ENCODE measurements at places on chromosomes 1 and 21.
A peak's percentile ranks its signal among the peaks of the same experiment; 100 is the strongest.

DNA sequence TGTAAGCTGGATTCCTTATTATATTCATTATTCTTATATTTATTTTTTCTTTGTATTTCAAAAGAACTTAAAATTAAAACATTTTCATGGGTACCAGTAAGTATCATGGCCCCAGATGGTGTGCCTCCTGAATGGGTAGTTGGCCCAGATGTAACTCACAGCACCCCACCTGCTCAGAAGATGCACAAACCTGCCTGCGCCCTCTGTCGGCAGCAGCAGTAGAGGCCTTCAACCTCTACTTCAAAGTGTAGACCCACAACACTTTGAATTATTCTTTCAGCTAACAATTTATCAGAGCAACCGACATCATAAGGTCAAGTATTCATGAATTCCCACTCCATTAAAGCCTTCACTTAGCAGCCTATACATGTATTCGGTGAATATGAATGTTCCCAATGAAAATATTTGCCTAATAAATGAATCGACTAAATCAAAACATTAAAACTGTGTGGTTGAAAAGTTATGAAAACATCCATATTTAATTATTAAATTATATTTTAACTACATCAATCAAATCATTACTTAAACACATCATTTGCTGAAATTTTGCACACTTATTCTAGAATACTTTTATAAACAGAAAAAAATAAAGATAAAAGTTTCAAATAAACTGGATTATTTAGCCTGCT lies 25.4 kb downstream of the PIGM start:
- peak; percentile 39 for DNase-seq

DNA sequence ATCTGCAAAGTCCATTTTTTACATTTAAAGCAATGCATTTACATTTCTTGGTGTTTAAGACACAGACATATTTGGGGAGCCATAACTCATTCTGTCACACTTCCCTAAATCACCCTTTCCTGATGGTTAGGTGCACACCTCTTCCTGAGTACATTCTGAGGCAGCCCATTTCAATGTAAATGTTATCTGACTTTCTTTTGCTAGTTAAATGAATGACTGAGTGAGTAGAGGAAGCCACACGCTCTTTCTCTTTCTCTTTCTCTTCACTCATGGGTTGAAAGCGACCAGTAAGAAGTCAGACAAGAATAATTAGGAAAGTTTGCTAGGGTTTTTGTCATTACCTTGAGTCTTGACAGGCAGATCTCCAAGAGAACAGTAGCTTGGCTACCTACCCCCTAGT lies 143.1 kb downstream of the S1PR1 start:
- no peak for DNase-seq

DNA sequence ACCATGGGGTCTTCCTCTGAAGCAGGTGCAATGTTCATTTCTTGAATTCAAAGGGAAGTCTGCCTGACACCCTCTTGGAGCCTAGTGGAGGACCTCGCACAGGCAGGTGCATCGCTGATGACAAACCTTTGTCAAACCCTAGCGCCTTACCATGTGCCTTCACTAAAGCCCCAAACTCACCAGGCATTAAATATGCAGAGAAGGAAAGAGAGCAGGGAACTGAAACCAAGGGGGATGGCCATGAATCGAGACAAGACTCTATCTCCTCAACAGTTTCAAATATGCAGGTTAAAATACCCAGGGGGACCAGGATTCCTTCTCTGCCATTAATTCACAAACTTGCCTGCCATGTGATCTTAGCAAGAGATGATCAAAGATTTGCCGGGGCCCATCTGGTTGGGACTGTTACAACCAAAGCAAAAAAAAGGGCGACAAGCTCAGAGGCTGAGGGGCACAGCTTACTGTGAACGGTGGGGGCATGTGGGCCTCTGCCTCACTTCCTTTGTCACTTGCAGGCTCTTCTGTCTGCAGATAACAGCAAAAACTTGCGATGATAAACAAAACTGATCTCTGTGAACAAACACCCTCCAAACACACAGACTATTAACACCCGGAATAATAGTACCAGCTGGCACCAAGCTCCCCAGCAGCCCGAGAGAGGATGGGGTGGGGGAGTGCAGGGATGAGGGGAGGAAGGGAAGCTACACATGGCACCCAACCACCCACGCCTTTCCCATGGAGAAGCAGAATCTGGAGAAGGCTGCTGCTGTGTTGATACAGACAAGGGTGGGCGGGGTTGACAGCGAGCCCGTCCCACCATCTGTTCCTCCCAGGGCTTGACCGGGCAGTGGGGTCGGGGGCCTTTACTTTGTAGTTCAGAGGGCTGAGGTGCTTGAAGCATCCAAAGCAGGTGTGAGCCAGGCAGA lies 33.9 kb downstream of the TMEM63A start:
- DNase-seq: no peak

DNA sequence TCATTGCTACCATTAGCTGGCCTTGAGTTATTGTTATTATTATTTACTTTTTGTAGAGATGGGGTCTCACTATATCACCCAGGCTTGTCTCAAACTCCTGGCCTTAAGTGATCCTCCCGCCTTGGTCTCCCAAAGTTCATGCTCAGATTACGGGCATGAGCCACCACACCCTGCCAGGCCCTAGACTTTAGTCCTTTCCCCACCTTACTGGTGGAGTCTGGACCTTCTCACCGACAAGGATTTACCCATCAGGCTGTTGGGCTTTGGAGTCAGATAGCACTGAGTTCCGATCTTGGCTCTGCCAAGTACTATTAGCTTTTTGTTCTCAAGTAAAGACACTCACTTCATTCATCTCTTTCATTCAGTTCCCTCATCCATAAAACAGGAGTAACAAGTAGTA lies 17.2 kb downstream of the CNR2 start:
- DNase-seq: no peak

DNA sequence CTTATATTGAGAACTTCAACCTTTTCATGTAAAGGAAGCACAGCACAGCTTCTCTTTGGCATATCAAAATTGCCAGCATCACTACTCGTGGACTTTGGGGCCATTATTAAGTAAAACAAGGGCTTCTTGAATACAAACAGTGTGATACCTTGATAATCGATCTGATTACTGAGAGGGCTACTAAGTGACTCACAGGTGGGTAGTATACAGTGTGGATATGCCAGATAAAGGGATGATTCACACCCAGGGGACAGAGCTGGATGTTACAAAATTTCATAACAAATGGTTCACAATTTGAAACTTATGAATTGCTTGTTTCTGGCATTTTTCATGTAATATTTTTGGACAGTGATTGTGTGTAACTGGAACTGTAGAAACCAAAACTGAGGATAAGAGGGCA lies 15.4 kb downstream of the HDAC1 start:
- DNase-seq: no peak

GRCh38 chr1:61536174-61537108 lies 188.5 kb downstream of the TM2D1 start:
- DNase-seq: no peak

DNA sequence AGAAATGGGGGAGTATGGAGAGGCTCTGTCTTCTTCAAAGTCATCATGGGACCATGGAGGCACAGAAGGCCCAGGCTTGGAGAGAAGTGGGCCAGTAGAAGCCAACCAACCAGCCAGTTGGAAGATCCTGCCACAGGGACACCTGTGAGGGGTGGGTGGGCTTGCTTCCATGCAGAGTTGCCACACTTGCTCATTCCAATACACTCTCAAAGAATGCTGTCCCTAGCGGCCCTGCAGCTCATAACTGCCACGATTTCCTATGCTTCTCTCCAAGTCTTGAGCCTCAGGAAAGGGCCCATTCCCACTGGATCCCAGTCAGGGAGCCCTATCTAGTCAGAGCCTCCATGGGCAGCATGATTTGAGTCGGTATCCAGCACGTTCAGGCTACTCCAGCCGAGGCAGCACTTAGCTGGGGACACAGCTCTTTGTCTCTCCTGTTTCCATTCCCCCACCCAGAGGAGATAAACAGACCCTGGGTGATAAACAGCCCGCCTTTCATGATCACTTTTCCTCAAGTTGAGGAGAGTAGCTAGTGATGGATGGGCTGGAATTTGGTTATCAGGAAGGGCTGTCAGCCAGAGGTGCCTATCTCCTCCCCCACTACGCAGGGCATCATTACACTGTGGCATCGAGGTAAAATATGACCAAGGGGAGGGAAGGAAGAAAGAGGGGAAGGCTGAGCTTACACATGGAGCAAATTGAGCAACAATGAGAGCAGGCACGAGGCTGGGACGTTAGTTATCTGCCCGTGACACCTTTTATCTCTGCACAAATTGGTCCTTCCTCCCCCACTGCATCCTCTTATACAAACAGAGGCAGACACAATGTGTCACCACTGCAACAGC lies 64.6 kb downstream of the ERI3 start:
- DNase-seq: no peak

DNA sequence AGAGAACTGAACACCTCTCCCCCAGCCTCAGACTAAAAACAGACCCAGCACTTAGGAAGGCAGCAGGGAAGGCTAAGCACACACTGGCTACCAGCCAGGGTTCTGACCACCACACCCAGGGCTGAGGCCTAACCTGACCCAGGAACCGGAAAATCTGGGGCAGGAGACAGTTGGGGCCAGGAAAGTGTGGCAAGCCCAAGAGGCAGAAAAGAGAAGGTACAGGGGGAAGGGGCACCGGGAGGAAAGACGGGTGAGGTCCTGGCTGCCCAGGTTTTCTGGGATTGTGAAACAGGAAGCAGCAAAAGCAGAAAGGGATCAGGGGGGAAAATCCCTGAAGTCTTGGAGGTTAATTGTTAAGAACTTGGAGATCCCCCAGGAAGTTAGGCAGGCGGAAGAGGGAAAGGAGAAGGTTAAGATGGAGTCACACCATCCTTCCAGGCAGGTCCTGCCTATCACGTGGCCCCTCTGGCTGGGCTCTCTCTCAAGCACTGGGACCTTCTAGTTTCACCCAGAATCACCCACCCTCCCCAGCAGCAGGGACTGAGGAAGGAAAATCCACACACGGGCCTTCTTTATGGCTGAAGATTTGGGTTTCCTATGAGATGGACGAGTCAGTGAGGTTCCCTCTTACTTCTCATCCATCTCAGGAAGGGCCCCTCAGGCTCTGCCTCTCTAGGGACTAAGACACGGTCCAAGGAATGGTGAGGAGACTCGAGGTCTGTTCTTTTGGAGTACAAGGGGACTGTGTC lies 2.6 kb downstream of the HDGF start:
- DNase-seq: no peak

DNA sequence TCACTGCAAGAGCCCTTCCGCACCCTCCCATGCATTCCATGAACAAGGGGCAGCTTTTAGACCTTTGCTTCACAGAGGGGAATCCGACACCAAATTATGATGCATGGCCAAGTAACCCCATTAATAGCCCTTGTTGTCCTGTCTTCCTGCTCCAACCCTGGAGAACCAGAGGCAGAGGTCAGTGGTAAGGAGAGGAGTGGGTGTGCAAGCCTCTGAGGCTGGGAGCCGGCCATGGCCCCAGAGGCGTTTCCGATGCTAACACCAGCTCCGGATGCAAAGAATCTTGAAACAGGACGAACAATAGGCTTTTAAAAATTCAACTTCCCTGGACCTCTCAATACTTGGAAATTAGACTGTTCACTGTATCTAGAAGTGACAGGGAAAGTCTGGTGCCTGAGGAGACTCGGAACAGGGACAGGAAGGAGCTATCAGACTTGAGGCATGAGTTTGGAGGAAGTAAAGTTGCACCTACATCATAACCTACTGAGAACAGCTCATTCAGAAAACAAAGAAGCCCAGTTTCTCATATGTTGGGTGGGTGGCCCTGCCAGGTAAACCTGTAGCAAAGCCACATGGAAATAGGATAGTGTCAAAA lies 101.2 kb upstream of the ERG start:
- DNase-seq: no peak

DNA sequence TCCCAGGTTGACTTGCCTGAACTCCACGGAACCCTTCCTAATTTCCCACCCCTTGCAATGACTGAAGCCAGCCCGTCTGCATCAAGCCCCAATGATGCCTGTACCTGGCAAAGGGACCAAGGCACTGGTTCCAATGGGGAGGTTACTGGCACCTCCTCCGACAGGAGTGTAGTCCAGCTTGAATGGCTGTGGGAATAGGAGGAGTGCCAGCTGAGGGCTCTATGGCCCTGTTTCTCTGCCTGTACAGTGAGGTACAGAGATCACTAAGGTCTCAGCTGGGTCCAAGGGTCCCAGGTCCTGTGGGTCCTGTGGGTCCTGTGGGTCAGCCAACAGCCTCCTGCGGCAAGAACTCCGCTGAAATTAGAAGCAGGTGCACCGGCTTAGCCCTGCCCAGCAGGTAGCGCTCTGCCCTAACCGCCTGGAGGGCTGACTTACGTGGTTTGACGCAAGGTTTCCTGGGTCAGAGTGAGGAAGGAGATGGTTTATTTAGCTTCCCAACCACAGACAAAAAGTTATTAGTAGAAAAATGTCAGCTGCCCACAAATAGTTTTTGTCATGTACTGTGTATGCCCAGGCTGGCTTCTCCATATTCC lies 9.9 kb upstream of the SPRR4 start:
- no peak for DNase-seq

- no peak for DNase-seq
Observed at GRCh38 chr1:64187646-64188045, 15.8 kb upstream of the UBE2U start.

- DNase-seq: no peak
Observed at GRCh38 chr21:37245151-37245550, 22.0 kb downstream of the VPS26C start.

DNA sequence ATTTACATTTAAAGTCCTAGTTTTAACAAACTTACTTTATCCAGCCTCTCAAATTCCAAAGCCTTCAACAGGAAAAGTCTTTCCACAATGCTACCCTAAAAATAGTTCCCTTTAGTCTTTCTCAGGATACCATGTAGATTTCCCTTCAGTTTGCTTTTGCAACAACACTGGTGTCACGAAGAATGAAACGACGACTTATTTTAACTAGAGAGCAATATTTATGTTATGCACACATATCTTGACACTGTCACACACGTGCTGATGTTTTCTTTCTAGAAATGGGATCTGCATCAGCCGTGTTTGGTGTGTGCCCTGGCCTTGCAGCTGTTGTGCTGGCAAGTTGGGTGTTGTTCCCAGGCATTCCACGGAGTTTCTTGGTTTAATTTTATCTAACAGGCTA lies 75.5 kb downstream of the SIPA1L2 start:
- no peak for DNase-seq

DNA sequence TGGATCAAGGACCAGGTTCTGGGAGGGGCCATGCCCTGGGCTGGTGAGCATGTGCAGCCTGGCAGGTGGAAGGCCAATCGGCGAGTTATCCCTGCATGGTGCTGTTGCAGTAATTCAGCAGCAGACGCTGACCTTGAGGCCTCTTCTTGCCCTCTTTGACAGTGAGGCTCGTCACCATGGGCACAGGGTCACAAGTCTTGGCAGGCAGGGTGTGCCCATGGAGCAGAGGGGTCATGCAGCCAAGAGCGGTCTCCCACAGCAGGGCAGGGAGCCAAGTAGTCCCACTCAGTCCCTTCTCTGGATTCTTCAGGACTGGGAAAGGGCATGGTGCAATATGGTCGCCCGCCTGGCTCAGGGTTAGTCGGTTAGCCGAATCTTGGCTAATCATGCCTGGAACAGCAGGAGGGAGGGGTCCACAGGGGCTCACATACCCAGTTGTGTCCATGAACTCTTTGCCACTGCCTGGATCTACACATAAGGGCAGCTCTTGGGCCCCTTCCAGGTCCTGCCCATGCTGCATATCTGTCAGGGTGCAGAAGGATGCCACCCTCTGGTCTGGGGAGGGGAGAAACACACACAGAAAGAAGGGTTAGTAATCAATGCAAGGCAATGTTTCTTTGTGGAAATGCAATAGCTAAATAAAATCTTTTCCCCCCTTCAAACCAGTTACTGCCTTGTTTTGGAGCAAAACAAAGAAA lies 226.8 kb downstream of the SIPA1L2 start:
- no peak for DNase-seq
